Suppressor macrophage treated with lipopolysaccharide for 1 hour (primary cell): ENCODE measurements at places on chromosomes 4 and X.

DNA sequence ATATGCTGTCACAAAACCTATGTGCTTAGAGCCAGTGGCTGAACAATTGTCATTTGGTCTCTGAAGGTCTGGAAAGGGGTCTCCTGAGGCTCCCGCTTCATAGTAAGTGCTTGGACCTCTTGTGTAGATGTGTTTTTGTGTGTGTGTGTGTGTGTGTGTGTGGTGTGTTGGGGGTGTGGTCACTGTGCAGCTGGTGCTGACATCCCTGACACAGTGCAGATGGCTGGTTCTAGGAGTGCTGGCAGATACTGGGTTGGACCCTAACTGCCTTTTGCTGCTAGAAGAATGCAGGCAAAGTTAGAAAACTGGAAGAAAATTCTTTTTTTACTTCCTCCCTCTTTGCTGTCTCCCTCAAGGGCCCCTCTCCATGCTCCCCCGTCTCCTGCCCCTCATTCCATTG lies 1872.6 kb downstream of the ARAP2 start:
- DNase-seq, result no peak

DNA sequence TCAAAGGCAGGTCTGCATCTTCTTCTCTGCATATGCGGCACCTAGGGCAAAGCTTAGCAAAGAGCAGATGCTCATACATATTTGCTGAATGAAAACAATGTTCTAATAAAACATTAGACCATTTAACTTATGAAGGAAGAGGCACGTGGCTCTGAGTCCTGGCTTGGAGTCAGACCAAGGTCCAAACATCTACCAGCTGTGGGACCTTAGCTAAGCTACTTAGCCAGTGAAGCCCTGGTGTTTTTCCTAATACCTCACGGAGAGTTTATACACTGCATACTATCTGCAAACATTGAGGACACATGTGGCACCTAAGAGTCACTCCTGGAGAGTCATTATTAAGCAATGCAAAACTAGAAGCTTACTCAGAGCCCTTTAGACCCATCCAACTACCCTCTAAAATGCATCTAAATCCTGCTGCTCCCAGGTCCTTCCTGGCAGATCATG lies 9.0 kb downstream of the PDGFC start:
- DNase-seq, result no peak

GRCh38 chr4:156420623-156421022 lies 467.0 kb upstream of the CTSO start:
- DNase-seq, result no peak

GRCh38 chr4:1058198-1058996 lies 47.0 kb downstream of the FGFRL1 start:
- no peak for DNase-seq

- DNase-seq, result no peak
Measured at GRCh38 chrX:119693996-119694451, 1.1 kb upstream of the SEPTIN6 start.
